ENCODE measurements at places on chromosomes 12 and 14.

DNA sequence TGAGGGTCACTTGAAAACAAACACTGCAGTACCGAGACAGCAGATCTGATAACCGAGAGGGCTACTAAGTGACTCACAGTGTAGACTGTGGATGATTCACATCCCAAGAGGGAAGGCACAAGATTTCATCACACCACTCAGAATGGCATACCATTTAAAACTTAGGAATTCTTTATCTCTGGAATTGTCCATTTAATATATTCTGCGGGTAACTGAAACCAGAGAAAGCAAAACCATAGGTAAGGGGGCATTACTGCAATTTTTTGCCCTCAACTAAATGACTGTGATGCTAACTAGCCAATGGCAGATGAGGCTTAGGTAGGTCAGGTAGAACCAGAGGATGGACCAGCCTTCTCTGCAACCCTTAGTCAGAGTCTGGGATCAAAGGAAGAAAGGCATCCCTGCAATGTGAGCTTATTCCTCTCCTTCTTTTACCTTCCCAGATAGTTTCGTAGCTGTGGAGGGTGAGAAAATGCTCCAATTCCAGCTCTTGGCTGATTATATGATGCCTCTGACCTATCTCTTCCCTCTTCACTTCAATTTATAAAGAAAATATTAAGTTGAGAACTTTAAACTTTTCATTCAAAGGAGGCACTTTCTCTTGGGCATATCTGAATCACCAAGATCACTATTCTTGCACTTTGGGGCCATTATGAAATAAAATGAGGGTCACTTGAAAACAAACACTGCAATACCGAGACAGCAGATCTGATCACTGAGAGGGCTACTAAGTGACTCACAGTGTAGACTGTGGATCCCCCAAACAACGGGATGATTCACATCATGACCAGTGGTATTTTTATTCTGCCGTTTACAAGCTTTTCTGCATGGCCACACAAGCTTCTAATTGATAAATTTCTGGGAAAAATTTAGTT lies 6.8 kb downstream of the ART4 start:
- peak; percentile 44 for DNase-seq

DNA sequence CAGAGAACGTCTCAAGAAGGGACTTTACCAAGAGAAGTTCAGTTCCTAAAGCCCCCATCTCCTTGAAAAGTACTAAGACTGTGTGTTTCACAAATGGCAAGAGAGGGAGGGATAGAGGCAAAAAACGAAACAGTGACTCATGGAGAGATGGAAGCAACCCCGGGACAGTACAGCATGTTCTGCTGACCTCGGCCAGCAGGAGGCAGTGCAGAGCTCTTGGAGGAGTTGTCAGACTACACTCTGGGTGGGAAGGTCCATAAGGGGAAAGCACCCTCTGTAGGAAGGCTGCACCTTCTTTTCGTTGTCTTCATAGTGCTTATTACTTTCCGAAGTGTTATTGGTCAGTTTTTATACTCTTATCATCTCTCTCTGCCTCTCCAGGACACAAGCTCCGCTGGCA lies 525.2 kb upstream of the CCDC196 start:
- DNase-seq: no peak

DNA sequence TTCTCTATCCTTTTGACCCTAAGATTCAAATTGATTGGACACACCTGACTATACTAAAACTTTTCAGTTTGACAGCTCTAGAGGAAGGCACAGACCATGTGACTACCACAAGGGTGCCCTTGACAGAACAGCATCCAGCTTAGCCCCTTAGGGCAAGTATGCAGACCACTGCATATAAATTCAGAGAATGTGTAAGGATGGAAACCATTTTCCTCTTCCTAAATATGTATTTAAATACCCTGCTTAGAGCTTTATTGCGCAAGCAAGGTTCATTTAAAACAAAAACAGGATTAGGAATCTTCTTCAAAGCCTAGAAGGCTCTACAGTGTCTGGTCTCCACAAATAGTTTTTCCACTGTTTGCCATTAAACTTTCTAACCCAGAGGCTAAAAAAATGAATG lies 202.8 kb downstream of the MED13L start:
- DNase-seq: no peak

- no peak for DNase-seq
These were observed 12.2 kb downstream of the CHURC1 start for GRCh38 chr14:64926398-64926995.

- no peak for DNase-seq
These were observed 25.7 kb downstream of the WDR89 start for GRCh38 chr14:63616015-63616414.

DNA sequence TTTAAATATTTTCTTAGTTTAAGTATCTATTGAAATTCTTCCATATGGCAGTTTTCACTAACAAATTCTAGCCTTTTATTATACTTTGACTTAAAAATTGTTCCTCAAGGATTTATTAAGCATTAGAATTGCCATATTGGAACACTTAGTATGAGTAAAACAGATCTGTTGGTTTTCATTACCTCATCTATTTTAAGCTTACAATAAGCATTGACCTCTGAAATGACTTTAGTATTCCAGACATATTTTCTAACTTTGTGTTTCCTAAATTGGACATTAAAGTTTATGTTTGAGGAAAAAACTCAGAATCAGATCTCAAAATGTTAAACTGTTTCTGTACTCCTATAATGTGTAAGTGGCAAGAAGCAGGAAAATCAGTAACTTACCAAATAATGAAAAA lies 48.4 kb downstream of the CSRP2 start:
- DNase-seq: peak; percentile 19

DNA sequence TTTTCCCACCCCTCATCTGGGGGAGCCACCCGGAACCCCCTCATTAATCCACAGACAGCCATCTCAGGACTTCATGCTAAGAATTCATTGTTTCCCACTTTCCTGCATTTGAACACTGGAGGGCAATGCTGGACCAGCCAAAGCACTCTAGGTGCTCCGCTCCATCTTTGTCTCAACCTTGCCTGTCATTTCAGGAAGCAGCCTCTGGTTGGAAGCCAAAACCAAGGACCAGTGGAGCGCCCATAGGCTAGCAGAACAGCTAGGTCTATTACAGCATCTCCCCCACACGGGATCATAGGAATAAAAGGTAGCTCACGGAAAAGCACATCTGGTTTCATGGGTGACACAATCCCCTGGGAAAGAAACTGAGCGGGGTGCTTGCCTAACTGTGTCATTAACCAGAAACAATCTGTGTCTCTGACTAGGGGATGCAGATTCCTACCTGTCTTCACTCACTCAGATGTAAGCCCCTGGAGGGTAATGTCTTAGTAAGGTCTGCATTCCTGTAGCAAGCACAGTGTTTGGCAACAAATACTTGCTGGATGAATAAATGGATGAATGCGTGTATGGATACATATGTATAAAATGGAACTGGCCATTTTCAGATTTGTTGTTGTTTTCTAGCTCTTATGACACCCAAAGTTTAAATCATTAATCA lies 197.0 kb downstream of the DAD1 start:
- no peak for DNase-seq

- DNase-seq: no peak
These were observed 172.2 kb downstream of the SLC16A7 start for GRCh38 chr12:59768031-59768430.

- no peak for DNase-seq
These were observed 131.9 kb downstream of the GRIN2B start for GRCh38 chr12:13849456-13849855.

GRCh38 chr12:84077679-84078078 lies 834.9 kb downstream of the SLC6A15 start:
- DNase-seq: no peak

DNA sequence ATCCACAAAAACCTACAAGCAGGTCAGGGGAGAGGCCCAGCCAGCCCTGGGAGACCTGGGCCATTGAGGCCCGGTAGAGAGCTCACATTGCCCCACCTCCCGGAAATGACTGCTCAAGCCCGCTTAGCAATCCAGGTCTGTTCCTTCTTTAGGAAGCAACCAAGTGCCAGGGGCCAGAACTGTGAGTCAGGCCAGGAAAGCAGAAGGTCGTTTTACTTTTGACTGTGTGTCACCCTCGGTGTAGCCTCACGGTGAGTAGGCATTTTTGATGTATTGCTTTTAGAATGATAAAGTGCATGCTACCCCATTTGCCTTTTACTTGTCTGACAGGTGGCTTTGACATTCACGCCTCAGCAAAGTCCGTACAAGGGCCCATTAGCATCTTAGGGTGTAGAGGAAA lies 25.4 kb upstream of the PWP1 start:
- DNase-seq: no peak

- DNase-seq: no peak
These were observed 124.2 kb downstream of the PAWR start for GRCh38 chr12:79566452-79567174.

- DNase-seq: no peak
These were observed 37.9 kb upstream of the NCOR2 start for GRCh38 chr12:124605150-124605882.

- peak; percentile 10 for DNase-seq
These were observed 48.8 kb upstream of the SLCO1C1 start for GRCh38 chr12:20646239-20646827.

GRCh38 chr14:85380881-85381280 lies 149.1 kb upstream of the FLRT2 start:
- DNase-seq: no peak

GRCh38 chr12:120760349-120761254 lies 35.0 kb downstream of the ACADS start:
- DNase-seq: no peak

- DNase-seq: no peak
These were observed 776.0 kb downstream of the C12orf50 start for GRCh38 chr12:87253157-87253556.

- DNase-seq: no peak
These were observed 64.8 kb downstream of the DRAM1 start for GRCh38 chr12:101942250-101942605.

- no peak for DNase-seq
These were observed 397.5 kb upstream of the GARIN6 start for GRCh38 chr12:99250091-99250490.

DNA sequence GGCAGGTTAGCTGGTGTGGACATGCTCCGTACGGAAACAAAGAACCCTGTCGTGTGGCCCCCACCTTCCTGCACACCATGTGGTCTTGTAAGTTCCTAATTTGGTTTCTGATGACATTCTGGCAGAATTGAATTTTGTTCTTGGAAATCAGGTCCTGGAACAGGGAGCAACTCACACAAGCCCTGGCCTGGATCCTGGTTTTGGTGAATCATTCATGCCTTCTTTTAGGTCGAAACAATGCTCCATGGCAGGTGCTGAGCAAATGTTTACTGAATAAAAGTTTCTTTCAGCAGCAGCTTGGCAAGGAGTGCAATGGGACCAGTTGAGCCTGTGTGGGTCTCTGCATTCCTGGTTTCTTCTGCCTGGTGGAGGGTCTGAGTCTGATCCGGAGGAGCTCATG lies 978.4 kb downstream of the BCL11B start:
- DNase-seq: peak; percentile 8

DNA sequence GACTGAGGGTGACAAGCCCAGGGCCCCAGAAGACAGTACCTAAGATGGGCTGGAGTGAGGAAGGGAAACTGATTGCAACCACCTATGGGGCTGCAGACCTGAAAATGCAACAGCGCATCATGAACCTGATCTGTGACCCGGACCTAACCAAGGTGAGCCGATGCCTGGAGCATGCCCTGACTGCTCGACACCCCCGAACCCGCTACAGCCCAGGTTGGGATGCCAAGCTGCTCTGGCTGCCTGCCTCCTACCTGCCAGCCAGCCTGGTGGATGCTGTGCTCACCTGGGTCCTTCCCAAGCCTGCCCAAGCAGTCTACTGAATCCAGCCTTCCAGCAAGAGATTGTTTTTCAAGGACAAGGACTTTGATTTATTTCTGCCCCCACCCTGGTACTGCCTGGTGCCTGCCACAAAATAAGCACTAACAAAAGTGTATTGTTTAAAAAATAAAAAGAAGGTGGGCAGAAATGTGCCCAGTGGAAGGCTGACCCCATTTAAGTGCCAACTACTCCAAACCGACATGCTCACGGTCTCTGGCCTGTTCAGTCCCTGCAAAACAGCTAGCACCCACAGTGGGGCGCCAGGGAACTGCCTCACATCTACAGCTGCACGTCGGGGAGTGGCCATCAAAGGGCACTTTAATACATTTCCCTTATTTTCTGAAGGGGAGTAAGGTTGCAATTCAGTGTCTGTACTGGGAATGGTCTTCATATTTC lies 4.2 kb downstream of the RDH5 start:
- DNase-seq: no peak

DNA sequence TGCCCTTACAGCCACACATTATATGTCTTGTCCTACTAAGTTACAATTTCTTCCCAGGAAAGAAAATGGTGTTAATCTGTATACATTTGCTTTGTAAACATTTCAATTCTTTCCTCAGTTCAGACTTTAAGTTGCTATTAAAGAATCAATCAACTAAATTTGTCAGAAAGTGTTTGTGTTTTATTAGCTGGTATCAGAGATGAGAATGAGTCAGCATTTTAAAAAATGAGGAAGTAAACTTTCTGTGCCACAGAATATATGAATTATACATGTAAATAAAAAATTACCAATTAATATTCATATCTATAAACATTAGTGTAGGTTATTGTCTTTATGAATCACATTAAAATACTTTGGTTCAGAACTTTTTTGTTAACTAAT lies 82.0 kb downstream of the LMO3 start:
- DNase-seq: no peak

- DNase-seq: no peak
These were observed 70.7 kb downstream of the RASSF9 start for GRCh38 chr12:85765453-85765869.

GRCh38 chr12:128903236-128903635 lies 50.0 kb downstream of the GLT1D1 start:
- DNase-seq: no peak

GRCh38 chr14:92986254-92987147 lies 63.6 kb downstream of the CHGA start:
- DNase-seq: no peak

GRCh38 chr12:22130671-22131070 lies 84.7 kb downstream of the CMAS start:
- DNase-seq: no peak

DNA sequence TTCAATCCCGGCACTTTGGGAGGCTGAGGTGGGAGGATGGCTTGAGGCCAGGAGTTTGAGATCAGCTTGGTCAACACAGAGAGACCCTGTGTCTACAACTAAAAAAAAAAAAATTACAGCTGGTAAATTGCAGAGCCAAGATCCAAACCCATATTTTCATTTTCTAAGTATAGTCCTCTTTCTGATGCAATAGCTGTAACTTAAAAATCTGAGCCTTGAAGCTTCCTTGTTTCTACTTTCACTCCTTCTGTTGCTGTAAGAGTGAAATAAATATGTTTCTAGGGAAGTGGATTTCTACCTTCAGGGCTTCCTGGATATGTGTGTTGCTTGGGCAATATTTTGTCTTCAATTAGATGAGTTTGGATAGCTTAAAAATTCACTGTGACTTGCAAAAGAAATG lies 42.0 kb upstream of the PRICKLE1 start:
- DNase-seq: no peak

DNA sequence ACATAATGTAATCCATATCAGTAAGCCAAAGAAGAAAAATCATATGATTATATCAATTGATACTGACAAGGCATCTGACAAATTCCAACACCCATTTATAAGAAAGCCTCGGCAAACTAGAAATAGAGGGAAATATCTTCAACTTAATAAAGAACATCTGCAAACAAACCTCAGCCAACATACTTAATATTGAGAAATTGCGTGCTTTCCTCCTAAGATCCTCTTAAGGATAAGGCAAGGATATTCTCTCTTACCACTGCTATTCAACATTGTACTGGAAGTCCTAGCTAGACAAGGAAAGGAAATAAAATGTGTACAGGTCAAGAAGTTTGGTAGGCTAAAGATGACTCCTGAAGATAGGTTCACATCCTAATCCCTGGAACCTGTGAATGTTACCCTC lies 115.9 kb downstream of the DERA start:
- peak; percentile 35 for DNase-seq

- no peak for DNase-seq
These were observed 89.8 kb downstream of the CHST11 start for GRCh38 chr12:104546575-104546974.

GRCh38 chr12:109652233-109652976 lies 61.2 kb upstream of the FAM222A start:
- DNase-seq: no peak
